ENCODE measurements at places on chromosomes 7 and 10.

GRCh38 chr7:122942765-122943164, 52.7 kb downstream of the TAS2R16 start:
- no peaks in the 10 kb centered on the region for H3K4me1 ChIP-seq
- H3K27me3 ChIP-seq, result no peaks in the 10 kb centered on the region
- no peak for DNase-seq
- H3K36me3 ChIP-seq, result no peaks in the 10 kb centered on the region
- no peak overlapping the region for H3K27ac ChIP-seq

DNA sequence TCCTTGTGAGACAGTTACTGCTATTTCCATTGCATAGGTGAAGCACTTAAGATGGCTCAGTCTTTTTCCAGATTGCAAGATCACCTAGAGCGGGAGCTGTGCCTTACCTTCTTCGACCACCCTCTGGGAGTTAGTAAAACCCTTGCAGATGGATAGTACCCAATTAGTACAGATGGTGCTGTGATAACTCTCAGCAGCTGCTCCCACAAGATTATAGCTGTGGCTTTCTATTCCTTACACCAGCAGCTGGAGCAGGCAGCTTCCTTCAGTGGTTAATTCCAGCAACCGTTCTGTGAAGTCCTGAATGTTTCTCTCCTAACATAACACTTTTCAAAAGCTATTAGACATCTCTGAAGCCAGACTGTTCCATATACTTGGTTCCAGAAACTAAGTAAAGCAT, 796.8 kb downstream of the XPNPEP1 start:
- no peak overlapping the region for H3K27ac ChIP-seq
- H3K4me1 ChIP-seq, result no peaks in the 10 kb centered on the region
- no peaks in the 10 kb centered on the region for H3K27me3 ChIP-seq
- no peaks in the 10 kb centered on the region for H3K36me3 ChIP-seq

- H3K36me3 ChIP-seq, result no peaks in the 10 kb centered on the region
- H3K4me1 ChIP-seq, result peaks cover 13% of the 10 kb centered on the region
- H3K27ac ChIP-seq, result no peak overlapping the region
- no peak overlapping the region for H3K4me3 ChIP-seq
- DNase-seq, result no peak
Measured at GRCh38 chr10:3480990-3481315, 304.1 kb downstream of the KLF6 start.

- no peak overlapping the region for H3K4me3 ChIP-seq
- no peak for DNase-seq
- H3K4me1 ChIP-seq, result no peaks in the 10 kb centered on the region
- no peaks in the 10 kb centered on the region for H3K36me3 ChIP-seq
- no peak overlapping the region for H3K27ac ChIP-seq
- H3K27me3 ChIP-seq, result no peaks in the 10 kb centered on the region
Measured at GRCh38 chr10:90204956-90205314, 503.5 kb downstream of the KIF20B start.

- no peak for DNase-seq
- H3K4me3 ChIP-seq, result no peak overlapping the region
- H3K27ac ChIP-seq, result no peak overlapping the region
- H3K4me1 ChIP-seq, result no peaks in the 10 kb centered on the region
- H3K36me3 ChIP-seq, result peaks cover 24% of the 10 kb centered on the region
Measured at GRCh38 chr7:99000196-99000903, 122.0 kb downstream of the TRRAP start.

- peaks cover 4% of the 10 kb centered on the region for H3K36me3 ChIP-seq
- DNase-seq, result no peak
- peaks cover 9% of the 10 kb centered on the region for H3K4me1 ChIP-seq
- no peak overlapping the region for H3K27ac ChIP-seq
- no peak overlapping the region for H3K4me3 ChIP-seq
Measured at GRCh38 chr7:36567699-36568451, 156.4 kb downstream of the AOAH start.

DNA sequence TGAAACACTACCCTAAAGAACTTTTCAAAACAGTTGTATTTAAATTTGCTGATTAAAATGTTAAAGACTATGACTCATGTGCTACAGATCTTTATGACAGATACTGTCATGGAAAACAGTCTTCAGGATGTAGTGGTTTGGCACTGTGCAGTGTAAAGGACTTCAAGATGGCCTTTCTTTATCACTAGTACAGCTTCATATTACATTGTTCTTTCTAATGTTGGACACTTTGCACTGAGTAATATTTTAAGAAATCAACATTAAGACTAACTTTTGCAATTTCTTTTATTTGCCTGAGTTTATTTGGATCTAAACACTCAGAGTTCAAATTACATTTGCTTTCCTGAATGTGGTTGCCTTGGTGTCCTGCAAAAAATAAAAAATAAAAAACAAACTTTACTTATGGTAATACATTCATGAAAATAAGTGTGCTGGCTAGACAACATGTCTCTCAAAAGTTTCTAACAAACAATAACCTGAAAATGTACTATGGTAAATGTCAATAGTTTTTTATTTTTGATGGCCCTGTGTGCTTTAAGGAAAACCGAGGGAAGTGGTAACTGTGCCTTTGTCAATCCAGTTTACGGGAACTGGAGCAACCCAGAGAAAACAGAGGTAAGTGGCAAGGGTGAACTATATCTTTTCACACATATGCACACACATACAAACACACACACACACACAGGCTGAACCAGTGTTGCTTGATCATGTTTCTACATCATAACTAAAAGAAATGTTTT, 85.9 kb upstream of the PLXDC2 start:
- H3K4me3 ChIP-seq, result no peak overlapping the region
- DNase-seq, result no peak
- no peaks in the 10 kb centered on the region for H3K36me3 ChIP-seq
- H3K27me3 ChIP-seq, result no peaks in the 10 kb centered on the region

GRCh38 chr10:115606086-115606485, 512.9 kb downstream of the ATRNL1 start:
- no peak for DNase-seq
- no peak overlapping the region for H3K4me3 ChIP-seq
- H3K27ac ChIP-seq, result no peak overlapping the region

DNA sequence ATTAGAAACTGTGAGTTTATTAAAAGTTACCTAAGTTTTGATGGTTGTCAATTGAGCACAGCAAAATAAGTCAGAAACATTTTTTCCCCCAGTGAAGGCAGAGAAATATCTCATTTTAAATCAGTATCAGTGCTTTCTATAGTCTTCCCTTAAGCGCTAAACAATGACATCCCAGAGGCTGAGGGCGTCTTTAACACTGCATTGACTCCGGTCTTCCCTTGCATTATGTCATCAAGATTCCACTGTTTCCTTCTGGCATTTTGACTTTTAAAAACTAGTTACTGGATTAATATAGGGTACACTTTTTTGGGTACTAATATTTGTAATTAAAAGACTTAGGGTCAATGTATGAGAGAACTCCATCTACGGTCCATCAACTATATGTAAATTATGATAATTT, 3.9 kb downstream of the GLUD1 start:
- H3K4me1 ChIP-seq, result peaks cover 23% of the 10 kb centered on the region
- no peak overlapping the region for H3K4me3 ChIP-seq
- H3K27ac ChIP-seq, result no peak overlapping the region
- DNase-seq, result no peak
- H3K27me3 ChIP-seq, result no peaks in the 10 kb centered on the region
- H3K36me3 ChIP-seq, result peaks cover 4% of the 10 kb centered on the region

GRCh38 chr10:91197127-91197526, 23.3 kb upstream of the PCGF5 start:
- no peaks in the 10 kb centered on the region for H3K27me3 ChIP-seq
- H3K4me3 ChIP-seq, result no peak overlapping the region

DNA sequence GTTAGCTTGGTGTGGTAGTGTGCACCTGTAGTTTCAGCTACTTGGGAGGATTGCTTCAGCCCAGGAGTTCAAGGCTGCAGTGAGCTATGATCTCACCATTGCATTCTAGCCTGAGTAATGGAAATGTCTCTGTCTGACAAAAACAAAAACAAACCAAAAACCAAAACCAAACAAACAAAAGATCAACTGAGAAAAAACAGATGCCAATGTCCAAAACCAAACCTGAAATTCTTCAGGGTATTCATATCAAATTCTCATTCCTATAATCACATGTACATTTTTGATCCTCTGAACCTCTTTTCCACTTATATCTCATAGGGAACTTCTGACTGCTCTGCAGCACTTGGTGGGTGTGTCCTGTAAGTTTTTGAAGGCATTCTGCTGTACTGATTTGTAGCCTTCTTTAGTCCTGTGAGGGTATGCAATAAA, 87.0 kb downstream of the CDK6 start:
- H3K36me3 ChIP-seq, result no peaks in the 10 kb centered on the region
- H3K27ac ChIP-seq, result no peak overlapping the region

DNA sequence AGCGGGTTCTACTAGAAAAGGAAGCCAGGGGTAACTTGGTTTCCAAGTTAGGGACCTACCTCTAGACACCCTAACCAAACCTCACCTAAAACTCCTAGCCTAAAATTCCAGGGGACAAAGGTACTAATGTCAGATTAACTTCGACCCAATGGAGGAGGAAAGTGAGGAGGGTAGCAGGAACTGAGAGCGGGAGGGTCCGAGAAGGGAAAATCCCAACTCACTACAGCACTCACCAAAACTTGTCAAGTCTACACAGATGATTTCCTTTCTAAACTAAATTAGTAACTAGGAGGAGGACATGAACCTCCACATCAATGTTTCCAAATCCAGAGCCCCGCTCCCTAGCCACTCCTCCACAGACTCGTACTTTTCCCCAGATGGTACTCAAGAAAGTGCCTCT, 22.6 kb downstream of the CHCHD3 start:
- no peak overlapping the region for H3K4me3 ChIP-seq
- no peaks in the 10 kb centered on the region for H3K27me3 ChIP-seq
- DNase-seq, result no peak

- no peaks in the 10 kb centered on the region for H3K36me3 ChIP-seq
- no peak overlapping the region for H3K27ac ChIP-seq
- peaks cover 6% of the 10 kb centered on the region for H3K4me1 ChIP-seq
- H3K27me3 ChIP-seq, result no peaks in the 10 kb centered on the region
- H3K4me3 ChIP-seq, result no peak overlapping the region
Measured at GRCh38 chr7:23347682-23348180, 48.6 kb downstream of the MALSU1 start.

GRCh38 chr10:124006526-124006925, 86.9 kb downstream of the CHST15 start:
- no peak for DNase-seq
- no peak overlapping the region for H3K4me3 ChIP-seq
- no peaks in the 10 kb centered on the region for H3K36me3 ChIP-seq

DNA sequence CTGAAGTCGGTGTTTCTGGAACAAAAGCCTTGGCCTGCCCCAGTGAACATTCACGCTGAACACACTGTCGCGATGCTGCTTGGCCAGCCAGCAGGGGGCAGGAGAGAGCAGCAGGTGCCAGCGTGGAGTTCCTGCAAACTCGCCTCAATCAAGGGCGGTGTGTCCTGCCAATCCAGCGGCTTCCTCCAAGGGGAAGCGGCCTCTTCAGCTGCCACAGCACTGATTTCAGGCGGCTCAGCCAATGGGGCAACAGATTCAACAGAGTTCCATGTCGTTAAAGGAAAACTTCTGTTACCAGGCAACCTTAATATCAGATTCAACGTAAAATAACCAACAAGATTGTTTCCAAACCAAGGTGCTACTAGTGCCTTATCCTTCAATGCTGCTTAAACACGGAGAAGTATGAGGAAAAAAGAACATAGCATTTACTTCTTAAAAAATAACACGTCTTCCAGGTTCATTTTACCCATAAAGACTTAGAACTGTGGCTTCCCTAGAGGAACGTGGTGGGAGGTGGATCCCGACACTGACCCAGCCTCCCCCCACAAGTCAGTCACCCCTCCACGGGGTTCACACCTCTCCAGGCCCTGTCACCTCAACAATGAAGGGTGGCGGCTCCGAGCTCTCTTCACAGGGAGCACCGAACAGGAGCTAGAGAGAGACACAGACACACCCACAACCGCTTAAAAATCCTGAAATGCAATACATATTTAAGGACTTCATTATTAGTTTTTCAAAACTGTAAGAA, 178.2 kb downstream of the DIP2C start:
- H3K4me3 ChIP-seq, result no peak overlapping the region
- DNase-seq, result peak; percentile 52
- H3K4me1 ChIP-seq, result peaks cover 7% of the 10 kb centered on the region
- peaks cover 16% of the 10 kb centered on the region for H3K27me3 ChIP-seq
- H3K27ac ChIP-seq, result no peak overlapping the region

GRCh38 chr7:103751311-103751880, 238.1 kb downstream of the RELN start:
- DNase-seq, result no peak
- no peaks in the 10 kb centered on the region for H3K36me3 ChIP-seq
- H3K27me3 ChIP-seq, result no peaks in the 10 kb centered on the region
- H3K4me3 ChIP-seq, result no peak overlapping the region

- DNase-seq, result no peak
- no peaks in the 10 kb centered on the region for H3K36me3 ChIP-seq
- H3K4me1 ChIP-seq, result no peaks in the 10 kb centered on the region
- H3K4me3 ChIP-seq, result no peak overlapping the region
- no peak overlapping the region for H3K27ac ChIP-seq
Measured at GRCh38 chr7:17205910-17206309, 92.5 kb upstream of the AHR start.

DNA sequence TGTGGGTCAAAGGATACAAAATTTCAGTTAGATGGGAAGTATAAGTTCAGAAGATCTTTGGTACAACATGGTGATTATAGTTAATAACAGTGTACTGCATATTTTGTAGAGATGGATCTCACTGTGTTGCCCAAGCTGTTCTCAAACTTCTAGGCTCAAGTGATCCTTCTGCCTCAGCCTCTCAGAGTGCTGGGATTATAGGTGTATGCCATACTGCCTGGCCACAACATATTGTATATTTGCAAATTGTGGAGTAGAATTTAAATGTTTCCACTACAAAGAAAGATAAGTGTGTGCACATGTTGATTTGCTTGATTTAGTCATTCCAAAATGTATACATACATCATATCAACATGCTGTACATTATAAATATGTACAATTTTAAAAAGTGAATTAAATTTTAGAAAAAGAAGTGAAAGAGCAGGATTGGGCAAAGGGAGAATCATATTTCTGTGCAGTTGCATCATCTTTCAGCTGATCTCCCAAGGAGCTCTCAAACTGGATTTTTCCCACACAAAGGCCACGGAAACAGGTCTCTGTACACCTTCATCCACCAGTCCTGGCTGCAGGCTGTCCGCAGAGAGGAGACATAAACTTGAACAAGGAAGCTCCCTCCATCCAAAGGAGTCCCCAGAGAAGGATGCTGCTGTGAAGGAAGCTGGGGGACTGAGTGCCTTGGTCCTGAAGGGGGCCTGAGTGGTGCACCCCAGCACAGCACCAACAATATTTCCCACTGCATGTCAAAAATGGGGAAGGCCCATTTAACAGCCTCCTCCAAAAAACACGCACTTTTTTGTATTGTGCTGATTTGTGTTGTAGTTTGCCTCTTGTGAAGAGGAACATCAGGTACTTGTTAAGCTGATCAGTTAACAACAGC, 217.1 kb upstream of the GHITM start:
- no peaks in the 10 kb centered on the region for H3K4me1 ChIP-seq
- DNase-seq, result no peak
- H3K27ac ChIP-seq, result no peak overlapping the region
- H3K27me3 ChIP-seq, result peaks cover 5% of the 10 kb centered on the region
- H3K4me3 ChIP-seq, result no peak overlapping the region

DNA sequence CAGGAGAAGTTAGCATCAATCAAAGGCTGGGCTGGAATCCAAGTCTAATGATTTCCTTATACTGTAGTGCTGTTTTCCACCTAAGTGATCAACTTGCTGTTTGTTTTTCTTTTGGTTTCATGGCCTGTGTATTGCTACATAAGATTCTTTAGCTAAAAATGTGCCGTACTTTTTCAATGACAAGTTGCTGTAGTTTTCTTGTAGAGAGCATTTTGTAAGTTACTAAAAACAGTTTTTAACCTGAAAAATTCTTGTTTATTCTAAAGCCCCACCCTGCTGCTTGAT, 1.3 kb downstream of the HELLS start:
- H3K27me3 ChIP-seq, result no peaks in the 10 kb centered on the region
- peaks cover 11% of the 10 kb centered on the region for H3K4me1 ChIP-seq
- no peak overlapping the region for H3K4me3 ChIP-seq
- H3K36me3 ChIP-seq, result no peaks in the 10 kb centered on the region

Measured in T-cell (primary cell).